ENCODE measurements at places on chromosomes 11 and 22.
A peak's percentile ranks its signal among the peaks of the same experiment; 100 is the strongest.

GRCh38 chr11:118918686-118919280, 6.9 kb downstream of the BCL9L start:
- DNase-seq = no peak

DNA sequence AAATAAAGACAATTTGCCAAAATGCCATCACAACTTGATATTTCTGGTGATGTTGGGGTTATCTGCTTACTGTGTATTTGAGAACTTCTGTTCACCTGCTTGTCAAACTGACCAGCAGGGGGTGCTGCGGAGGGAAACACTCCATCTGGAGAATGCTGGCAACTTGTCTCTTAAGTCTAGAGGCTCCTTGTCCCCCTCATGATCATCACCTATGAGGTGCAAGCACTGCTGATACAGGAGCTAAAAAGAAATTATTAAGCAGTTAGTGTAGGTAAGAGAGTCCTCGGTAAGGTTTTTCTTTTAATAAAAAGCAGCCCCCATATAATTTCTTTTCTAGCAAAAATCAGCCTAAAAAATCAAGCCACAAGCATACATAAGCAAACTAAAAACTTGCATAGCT, 32.7 kb upstream of the GLYATL1B start:
- peak; percentile 20 for DNase-seq

DNA sequence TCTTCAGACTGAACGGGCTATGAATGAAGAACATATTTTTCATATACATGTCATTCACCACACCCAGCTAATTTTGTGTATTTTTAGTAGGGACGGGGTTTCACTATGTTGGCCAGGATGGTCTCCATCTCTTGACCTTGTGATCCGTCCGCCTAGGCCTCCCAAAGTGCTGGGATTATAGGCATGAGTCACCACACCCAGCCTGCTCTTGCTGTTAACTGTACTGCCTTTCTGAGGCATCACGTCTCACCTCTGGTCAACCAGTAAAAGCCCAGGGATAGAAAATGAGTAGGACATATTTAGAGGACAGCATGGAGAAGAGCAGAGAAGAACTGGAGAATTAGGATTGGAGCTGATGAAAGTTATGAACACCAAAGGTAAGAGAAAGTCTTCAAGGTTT, 55.6 kb downstream of the APOL3 start:
- peak; percentile 44 for DNase-seq

- DNase-seq = no peak
Observed at GRCh38 chr22:27228771-27229170, 571.4 kb downstream of the MIAT start.

GRCh38 chr11:105899772-105900171, 122.3 kb downstream of the MSANTD4 start:
- DNase-seq = no peak

GRCh38 chr11:66106786-66107599, 36.9 kb downstream of the PACS1 start:
- no peak for DNase-seq

- DNase-seq = no peak
Observed at GRCh38 chr11:92302770-92303169, 78.2 kb downstream of the FAT3 start.

DNA sequence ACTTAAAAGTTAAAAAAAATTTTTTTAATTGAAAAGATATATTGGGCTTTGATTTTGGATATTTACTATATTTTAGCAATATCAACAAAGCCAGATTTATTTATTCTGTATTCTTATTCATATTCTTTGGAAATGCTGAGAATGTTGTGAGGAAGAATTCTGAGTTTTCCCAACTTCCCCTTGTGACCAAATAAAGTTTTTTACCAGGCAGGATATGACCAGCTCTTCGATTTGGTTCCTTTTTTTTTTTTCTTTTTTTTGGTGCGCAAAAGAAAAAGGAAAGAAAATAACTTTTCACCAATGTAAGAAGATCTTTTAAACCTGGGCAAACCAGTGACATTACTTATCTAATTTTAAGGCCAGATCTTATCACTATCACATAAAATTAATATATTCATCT, 12.9 kb downstream of the TCP11L1 start:
- DNase-seq = no peak

- no peak for DNase-seq
Observed at GRCh38 chr11:2294926-2295290, 6.8 kb downstream of the C11orf21 start.

GRCh38 chr22:34966980-34967565, 98.9 kb upstream of the ISX start:
- peak; percentile 42 for DNase-seq

GRCh38 chr11:62010935-62011528, 43.6 kb upstream of the FTH1 start:
- DNase-seq = no peak

- no peak for DNase-seq
Observed at GRCh38 chr11:44915621-44916020, 35.1 kb downstream of the TP53I11 start.

- DNase-seq = no peak
Observed at GRCh38 chr22:40399621-40400020, 29.2 kb downstream of the SGSM3 start.

DNA sequence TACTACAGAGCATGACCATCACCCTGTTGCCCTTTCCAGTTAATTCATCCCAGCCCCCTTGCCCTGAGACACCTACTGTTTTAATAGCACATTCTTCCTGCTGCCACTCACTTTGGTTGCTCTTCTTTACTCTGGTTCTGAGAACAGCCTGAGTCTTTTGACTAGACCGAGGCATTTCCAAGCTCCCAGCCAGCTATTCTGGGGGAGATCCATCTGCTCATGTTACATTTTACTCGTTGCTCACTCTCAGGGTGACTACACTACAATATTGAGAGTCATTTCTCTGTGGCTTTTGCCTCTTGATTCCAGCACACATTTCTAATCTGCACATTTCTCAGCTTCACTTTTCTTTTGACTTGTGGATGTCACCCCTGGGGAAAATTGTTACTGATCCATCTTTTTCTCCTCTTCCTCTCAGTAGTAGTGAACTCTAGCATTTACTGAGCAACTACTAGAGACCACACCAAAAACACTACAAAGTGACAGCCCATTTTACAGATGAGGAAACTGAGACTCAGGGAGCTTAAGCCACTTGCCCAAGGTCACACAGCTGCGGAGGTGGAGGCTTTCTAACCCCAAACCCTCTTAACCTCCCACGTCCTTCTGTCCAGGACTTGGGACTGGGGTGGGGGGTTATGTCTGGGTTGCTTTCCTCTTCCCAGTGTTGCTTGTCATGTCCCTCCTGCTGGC, 117.8 kb downstream of the C11orf91 start:
- DNase-seq = no peak

GRCh38 chr22:44393066-44393465, 80.3 kb upstream of the SHISAL1 start:
- no peak for DNase-seq

DNA sequence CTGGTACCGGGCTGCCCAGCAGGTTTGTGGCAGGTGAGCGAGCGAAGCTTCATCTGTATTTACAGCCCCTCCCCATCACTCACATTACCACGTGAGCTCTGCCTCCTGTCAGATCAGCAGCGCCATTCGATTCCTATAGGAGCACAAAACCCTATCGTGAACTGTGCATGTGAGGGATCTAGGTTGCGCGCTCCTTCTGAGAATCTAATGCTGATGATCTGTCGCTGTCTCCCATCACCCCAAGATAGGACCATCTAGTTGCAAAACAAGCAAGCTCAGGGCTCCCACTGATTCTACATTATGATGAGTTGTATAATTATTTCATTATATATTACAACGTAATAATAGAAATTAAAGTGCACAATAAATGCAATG, 15.8 kb upstream of the VSIG10L2 start:
- no peak for DNase-seq

GRCh38 chr22:24502034-24502433, 6.9 kb downstream of the UPB1 start:
- no peak for DNase-seq

GRCh38 chr11:118313242-118313641, 8.7 kb downstream of the CD3E start:
- DNase-seq = no peak

DNA sequence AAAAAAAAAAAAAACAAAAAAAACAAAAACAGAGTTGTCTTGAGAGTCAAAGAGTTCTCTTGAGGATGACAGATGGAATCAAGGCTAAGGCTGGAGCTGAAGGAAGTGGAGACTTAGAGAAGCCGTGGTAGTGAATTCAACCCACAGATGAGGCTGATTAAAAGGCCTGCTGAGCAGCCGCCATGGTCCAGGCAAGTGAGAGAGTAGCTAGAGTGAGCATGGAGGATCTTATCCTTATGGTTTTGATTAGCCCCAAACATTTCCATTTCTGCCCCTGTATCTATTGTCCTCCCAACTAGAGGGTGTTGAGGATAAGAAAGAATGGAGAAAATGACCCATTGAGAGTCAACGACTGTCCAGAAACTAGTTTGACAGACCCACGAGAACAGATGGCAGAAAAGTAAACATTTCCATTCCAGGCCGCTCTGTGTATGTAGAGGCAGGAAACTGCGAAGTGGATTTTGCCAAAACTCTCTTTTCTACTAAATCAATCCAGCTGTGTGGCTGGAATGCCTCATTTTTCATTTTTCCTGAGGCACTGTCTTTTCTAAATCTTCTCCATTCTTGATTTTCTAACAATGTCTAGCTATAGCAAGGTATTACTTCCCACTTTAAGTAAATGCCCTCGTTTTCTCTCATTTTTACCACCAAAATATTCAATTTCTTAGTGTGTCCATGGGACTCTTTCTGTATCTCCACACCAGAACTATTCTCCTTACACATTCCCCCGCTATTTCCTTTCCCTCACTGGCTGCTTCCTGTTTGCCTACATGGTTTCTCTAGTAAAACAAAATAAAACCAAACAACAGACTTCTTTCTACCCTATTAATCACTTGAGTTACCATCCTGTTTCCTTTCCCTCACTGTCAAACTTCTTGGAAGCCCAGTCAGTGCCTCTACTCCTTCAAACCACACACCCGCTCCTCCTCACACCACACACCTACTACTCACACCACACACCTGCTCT, 5.4 kb upstream of the MMP8 start:
- no peak for DNase-seq

- DNase-seq = no peak
Observed at GRCh38 chr22:26845021-26845743, 187.8 kb downstream of the MIAT start.

Data from RKO (cell line).